Heart right ventricle (tissue), 16 donors: ENCODE measurements at places on chromosomes 3 and 15. TPM values are rescaled to one million over a fixed set of nuclear protein-coding genes. Genes with fewer than 3 reads are reported as not detected.

Gene CYP1A1
- total RNA-seq, result 0.13 TPM

Gene SLC51B
- not detected for total RNA-seq

Gene ARL8B
- total RNA-seq, result 57.9 TPM

Gene FGD5
- total RNA-seq, result 15.5 TPM

Gene GRM7
- not detected for total RNA-seq

Gene ABCF3
- total RNA-seq, result 61.1 TPM

Gene SPATA12
- total RNA-seq, result not detected

Gene TASOR
- 20.7 TPM for total RNA-seq

Gene CRYGS
- 1.2 TPM for total RNA-seq

Gene KCNH8
- not detected for total RNA-seq

Gene HCLS1
- total RNA-seq, result 14.2 TPM

Gene CCDC54
- not detected for total RNA-seq

Gene LDHAL6B
- not detected for total RNA-seq

Gene C2CD4A
- total RNA-seq, result not detected

Gene TUSC7
- not detected for total RNA-seq

Gene NPAP1
- total RNA-seq, result not detected

Gene CLSTN2
- total RNA-seq, result 10.7 TPM

Gene PCLAF
- 4.5 TPM for total RNA-seq

Gene NUSAP1
- 1.4 TPM for total RNA-seq

Gene IMP3
- total RNA-seq, result 39.7 TPM

Gene TRIM59
- not detected for total RNA-seq

Gene GP5
- total RNA-seq, result not detected

Gene PLA2G4E
- total RNA-seq, result not detected

Gene FAM3D
- not detected for total RNA-seq

Gene DAZL
- not detected for total RNA-seq

Gene SLC12A1
- total RNA-seq, result not detected

Gene PARP9
- 9.1 TPM for total RNA-seq

Gene GABRB3
- total RNA-seq, result 0.74 TPM

Gene MUC13
- not detected for total RNA-seq

Gene COL8A1
- total RNA-seq, result 16.0 TPM

Gene IL1RAP
- total RNA-seq, result 9.2 TPM

Gene CCR9
- not detected for total RNA-seq

Gene WDR5B
- 2.1 TPM for total RNA-seq

Gene PRSS50
- total RNA-seq, result not detected

Gene SH2D7
- not detected for total RNA-seq

Gene FBXO40
- 223 TPM for total RNA-seq

Gene HRH1
- total RNA-seq, result 3.1 TPM
